AG09309 (cell line): ENCODE measurements at places on chromosomes 16 and 17.

GRCh38 chr16:57616876-57617275, 11.6 kb upstream of the ADGRG1 start:
- DNase-seq: no peak

- no peak for DNase-seq
These were observed 56.8 kb upstream of the ENDOV start for GRCh38 chr17:80358131-80358530.

DNA sequence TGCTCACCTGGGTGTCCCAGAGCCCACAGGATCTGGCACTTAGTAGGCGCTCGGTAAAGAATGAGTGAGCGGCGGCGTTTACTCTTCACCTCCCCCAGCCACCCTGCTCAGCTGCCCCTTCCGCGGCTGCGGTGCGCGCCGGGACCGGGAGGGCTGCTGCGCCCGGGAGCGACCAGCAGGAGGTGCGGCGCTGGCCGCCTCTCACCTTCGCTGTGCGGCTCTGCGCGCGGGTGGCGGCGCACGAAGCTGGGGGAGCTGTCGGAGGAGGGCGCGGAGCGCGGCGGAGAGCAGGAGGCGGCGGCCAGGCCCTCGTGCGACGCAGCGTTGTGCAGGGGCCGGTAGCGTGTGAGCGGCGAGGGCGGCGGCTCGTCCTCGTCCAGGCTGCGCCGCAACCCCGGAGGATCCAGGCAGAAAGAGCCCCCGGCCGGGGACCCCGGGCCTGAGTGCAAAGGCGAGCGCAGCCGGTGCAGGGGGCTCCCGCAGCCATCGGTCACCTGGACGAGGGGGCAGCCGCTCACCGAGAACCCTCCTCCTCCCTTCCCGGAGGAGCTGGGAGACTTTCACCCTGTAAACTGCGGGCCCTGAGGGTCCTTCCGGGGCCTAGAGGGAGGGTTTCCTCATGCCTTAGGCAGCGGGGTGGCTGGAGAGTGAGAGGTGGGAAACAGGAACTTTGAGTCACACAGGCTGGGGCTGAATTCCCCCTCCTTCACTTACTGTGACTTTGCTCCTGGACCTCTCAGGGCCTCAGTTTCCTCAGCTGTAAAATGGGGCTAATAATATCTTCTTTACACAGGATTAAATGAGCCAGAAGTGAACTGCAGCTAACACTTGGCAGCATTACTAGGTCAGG, 12.5 kb downstream of the SAMD14 start:
- DNase-seq: no peak

GRCh38 chr17:66445229-66445628, 142.8 kb downstream of the PRKCA start:
- no peak for DNase-seq

DNA sequence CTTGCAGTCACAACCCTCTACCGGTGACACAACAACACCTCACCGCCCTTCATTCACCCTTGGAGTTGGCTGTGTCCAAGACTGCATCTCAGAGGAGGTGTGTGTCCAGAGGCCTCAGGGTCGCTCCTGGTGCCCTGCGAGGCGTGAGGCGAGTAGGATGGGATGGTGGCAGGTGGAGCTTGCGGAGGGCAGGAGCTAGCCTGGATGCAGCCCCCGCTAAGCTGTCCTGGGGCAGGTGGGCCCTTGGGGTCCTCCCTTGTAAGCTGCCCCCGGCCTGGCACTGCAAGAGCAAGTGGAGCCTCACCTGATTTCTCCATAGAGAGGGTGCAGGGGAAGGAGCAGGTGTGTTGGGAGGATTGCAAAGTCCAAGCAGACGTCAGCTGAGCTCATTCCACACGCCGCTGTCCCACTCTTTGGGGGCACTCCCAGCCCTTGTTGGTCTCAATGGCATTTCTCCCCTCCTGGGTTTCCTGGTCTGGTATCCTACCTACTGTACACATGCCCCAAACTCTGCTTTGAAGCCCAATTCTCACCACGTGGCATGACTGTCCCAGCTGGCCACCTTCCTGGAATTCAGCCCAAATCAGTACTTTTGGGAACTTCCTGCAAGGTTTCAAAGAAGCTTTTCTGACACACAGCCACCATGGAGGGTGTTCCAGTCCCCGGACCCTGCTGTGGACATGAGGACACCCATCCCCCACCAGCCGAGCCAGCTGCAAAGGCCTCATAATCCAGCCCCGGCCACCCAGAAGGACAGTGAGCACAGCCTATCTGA, 18.1 kb upstream of the ICAM2 start:
- DNase-seq: no peak

- DNase-seq: no peak
These were observed 31.2 kb downstream of the LYRM9 start for GRCh38 chr17:27862004-27862403.

- DNase-seq: no peak
These were observed 102.7 kb upstream of the NOL11 start for GRCh38 chr17:67615011-67615561.

- no peak for DNase-seq
These were observed 8.2 kb downstream of the USP22 start for GRCh38 chr17:21034340-21035235.

DNA sequence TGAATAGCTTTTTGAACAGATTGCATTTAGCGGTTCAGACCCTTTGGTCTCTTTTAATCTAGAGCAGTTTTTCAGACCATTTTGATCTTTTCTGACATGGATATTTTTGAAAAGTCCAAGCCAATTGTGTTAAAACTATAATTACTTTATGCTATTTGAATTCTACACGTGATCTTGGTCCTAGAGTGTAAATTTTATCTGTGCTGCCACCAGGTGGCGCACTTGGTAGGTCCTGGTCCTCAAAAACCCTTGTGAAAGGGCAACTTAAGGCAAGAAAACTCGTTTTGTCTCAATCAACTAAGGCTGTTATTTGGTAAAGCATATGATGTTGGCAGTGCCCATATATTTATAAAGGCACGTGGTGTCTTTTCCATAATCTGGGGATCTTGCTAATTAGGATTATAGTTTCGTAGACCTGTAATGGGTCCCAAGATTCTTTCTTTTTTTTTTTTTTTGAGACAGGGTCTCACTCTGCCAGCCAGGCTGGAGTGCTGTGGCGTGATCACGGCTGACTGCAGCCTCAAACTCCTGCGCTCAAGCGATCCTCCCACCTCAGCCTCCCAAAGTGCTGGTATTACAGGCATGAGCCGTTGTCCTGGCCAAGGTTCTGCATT, 43.9 kb upstream of the TEX2 start:
- peak; percentile 44 for DNase-seq

DNA sequence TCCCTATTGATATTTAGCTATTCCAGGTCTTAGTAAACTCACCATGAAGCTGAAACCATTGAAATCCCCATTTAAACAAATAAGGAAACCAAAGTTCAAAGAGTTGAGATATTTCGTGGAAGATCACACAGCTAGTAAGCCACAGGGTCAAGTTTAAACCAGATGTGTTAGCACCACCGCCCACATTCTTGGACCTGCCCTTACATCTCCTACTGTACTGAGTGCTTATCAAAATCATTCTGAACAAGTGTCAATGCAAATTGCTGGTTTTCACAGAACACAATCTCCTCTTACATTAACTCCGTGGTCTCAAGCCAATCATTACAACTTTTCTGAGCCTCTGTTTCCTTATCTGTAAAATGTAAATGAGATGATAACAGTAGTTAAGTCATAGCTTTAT, 676.2 kb downstream of the CDH11 start:
- no peak for DNase-seq

DNA sequence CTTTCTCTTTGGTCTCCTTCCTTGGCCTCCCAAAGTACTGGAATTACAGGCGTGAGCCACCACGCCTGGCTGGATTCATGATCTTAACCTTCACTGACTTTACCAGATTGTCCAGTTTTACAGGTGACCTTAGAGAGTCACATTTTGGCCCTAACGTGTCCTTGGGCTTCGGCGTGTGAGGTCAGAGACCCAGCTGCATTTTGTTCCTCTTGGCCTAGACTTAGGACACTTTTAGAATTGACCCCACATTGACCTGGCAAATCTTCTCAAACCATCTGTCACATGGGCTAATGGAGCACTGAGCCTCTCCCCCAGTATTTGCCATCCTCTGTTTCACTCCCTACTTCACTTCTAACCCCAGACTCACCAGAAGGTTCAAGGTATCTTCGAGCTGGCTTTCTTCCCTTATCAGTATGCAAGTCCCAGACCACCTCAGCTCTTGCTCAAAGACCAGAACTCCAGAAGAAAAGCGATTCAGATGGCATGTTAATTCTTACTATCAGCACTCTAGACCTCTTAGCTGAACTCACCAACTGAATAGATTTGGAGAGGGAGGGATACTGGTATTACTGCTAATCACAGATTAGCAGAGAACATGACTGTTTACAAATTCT, 1.7 kb upstream of the CYTH1 start:
- DNase-seq: no peak

DNA sequence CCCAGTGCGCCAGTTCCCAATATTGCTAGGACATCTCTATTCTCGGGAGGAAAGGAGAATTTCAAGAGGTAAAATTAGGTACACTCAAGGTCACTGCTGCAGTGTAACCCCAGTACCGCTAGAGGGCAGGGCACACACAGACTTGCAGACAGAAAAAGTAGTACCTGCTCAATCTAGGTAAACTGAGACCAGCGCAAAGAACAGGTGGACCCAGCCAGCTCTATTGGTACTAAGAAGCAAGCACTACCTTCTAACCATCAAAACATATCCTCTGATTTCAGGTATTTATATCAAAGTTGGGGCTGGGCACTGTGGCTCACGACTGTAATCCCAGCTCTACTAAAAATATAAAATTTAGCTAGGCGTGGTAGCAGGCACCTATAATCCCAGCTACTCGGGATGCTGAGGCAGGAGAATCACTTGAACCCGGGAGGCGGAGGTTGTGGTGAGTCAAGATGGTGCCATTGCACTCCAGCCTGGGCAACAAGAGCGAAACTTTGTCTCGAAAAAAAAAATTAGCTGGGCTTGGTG, 3.6 kb upstream of the WDR81 start:
- no peak for DNase-seq

DNA sequence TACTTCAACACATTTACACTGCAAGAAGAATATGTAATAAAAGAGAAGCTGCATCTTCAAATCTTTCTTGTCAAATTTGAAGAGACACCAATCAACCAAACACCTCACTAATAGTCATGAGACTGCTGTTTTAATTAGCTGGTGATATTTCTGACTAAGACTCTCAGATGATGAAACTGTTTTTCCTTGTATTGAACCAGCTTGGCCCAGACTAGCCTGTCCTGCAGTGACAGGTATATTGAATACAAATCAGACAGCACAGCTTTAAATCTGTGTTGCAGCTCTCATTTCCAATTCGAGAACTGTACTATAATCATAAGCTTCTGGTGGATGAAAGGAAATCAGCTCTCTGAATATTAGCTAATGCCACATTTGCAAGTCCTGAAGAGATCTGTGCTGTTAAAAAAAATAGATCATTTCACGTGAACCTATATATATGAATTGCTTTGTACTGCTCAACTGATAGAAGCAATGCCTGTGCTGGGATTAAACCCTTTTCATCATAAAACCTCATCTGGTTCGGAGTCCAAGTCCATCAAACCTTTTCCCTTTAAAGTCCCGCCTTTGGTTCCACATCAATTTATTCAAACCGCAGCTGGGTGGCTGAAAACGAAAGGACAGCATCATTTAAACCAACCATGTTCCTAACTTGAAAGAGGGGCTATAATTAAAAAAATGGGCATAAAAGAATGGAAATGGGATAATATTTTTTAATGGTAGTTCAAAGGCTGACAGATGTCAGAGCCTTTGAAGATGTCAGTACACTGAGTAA, 306.2 kb downstream of the CEP112 start:
- no peak for DNase-seq

GRCh38 chr16:19781226-19781625, 63.2 kb downstream of the IQCK start:
- peak; percentile 45 for DNase-seq

DNA sequence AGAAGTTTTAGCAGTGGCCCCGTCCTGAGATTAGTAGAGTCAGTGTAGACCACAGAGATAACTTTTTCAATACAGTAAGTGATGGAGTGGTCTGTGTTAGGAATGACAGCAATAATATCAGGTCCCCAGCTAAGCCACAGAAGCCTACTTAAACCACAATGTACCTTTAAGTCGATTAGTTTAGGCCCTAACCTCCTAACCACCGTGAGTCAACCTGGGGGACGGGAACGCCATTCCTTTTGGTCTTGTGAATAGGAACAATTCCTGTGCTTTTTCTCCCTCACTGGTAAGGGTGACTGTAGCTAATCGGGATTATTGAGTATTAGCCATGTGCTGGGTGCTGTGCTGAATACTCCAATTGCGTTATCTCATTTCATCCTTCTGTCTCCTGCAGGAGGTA, 14.0 kb downstream of the YPEL2 start:
- DNase-seq: no peak

DNA sequence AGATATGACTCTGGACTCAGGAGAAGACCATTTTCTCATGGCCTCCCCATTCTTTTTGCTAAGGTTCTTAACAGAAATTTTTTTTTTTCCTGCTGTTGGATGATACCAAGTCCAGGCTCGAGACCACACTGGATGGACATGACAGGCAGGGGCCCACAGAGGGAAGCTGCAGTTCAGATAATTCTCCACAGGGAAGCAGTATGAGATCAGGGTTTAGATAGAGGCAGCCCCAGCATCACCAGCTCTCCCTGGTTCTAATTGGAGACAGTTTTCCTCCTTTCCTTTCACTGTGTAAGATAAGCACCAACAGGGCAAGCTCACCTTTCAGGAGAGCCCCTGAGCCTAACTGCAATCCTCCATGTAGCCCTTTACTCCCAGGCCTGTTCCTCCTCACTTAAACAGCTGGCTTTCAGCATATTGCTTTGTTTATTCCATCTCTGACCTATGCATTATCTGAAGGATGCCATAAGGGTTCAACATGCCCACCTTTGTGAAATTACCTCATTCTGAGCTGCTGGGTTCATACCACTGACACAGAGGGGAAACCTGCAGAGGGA, 108.1 kb downstream of the SNX11 start:
- no peak for DNase-seq

- no peak for DNase-seq
These were observed 153.4 kb downstream of the ZFHX3 start for GRCh38 chr16:72894293-72895151.

GRCh38 chr16:35745191-35745590, 2285.8 kb downstream of the TP53TG3F start:
- no peak for DNase-seq

DNA sequence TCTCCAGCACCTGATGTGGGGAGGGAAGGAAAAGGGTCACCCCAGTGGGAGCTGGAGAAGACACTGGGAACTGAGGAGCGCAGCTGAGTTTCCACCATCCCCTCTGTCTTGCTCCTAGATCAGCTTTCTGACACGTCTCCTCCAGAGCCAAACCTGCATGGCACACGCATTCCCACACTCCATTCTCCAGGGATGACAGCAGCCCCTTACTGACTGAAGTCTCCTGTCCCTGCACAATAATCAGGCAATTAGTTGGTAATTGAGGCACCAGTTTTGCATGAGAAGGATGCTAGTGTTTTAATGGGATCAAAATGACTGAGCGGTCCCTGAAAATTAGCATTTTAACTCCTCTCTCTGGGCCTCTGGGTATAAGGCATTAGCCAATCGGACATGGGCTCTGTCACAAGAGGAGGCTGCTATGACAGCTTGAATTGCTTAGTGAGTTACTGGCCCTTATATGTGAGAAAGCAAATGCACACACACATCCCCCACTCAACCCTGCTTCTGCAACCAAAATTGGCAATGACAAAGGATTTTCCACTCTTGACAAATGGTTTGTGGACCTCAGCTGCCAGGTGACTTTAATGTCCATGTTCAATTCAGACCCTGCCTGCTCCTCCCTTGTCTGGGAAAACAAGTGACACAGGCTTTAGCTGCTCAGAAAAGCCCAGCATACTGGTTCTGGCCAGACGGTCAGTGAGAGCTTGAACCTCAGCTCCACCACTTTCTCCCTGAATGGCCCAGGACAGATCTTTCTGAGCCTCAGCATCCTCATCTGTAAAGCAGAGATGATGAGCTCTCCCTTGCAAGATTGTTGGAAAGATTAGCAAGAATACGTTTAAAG, 57.2 kb upstream of the SREBF1 start:
- DNase-seq: no peak
